ENCODE measurements at places on chromosomes 5 and 9.
A peak's percentile ranks its signal among the peaks of the same experiment; 100 is the strongest.

DNA sequence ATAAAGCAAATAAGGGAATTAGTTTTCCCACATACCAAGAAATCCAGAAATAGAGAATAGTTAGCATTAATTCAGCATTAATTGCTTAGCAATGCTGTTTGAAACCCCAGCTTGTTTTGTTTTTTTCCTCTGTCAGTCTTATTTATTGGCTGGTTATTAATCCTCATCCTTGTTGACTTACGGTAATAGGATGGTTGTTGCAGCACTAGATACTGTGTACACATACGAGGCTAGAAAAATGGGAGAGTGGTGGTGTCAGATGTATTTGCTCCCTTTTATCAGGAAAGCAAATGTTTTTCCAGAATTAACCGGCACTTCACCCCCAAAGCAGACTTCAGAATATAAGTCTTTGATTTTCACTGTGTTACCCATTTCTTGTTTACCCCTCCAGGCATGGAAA, 60.4 kb downstream of the ERBIN start:
- DNase-seq = peak; percentile 32

DNA sequence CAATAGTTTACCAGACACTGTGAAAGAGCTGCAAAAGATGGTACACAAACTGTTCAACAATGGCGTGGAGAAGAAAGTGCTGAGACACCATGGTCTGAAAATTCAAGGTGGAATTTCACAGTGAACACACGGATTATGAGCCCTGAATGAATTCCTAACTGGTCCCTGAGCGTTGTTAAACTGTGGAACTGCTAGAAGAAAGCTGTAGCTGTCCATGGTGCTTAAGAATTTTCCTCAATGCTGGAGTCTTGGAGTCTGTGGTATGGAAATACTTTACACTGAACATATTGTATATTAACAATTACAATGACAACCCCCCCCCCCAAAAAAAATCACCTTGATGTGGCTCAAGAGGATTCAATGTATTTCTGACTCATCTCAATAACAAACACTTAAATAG, 68.5 kb downstream of the SLC24A2 start:
- no peak for DNase-seq

GRCh38 chr5:5271786-5272321, 131.7 kb downstream of the ADAMTS16 start:
- DNase-seq = no peak

DNA sequence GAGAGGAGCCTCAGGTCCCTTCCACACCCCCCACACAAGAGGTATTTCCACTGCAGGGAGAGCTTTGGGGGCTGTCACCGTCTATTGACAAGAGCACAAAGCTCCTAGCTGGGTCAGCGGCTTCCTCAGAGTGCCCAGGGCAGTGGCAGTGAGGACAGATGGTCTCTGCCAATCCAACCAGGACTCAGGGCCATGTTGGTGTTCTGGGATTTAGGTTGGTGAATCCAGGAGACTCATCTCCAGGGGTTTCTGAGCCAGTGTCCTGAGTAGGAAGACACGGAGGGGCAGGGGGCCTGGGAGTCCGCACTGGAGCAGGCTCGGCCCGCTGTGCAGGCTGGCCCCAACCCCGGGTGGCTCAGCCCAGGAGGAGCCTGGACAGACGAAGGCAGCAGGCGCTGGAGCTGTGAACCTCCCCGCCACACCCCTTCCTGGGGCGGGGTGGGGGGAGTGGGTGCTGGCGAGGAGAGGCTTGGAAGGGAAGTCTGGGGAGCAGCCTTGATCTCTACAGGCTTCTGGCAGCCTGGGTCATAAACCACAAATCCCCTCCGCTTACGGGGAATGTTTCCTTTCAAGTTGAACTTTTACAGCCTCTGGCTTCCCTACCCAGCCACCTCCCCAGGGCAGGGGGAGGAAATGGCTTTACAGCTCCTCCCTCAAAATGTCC, 19.6 kb downstream of the CRB2 start:
- DNase-seq = no peak

DNA sequence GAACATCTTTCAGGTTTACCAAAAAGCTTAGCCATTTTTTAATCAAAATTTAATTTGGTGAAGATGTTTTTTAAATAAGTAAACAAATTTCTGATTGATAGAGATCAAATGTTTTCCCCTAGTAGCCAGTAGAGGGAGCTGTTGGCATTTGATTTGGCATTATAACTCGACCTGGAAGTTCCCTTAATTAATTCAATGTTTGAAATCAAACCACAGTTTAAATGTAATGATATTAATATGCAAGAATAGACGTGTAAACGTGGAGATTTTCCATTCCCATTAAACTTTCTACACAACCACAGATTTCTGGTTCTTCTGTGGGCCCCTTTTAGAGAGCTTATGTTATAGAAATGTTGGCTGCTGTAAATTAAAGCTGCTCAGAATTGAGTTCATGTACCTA, 148.1 kb upstream of the MPDZ start:
- DNase-seq = peak; percentile 65

DNA sequence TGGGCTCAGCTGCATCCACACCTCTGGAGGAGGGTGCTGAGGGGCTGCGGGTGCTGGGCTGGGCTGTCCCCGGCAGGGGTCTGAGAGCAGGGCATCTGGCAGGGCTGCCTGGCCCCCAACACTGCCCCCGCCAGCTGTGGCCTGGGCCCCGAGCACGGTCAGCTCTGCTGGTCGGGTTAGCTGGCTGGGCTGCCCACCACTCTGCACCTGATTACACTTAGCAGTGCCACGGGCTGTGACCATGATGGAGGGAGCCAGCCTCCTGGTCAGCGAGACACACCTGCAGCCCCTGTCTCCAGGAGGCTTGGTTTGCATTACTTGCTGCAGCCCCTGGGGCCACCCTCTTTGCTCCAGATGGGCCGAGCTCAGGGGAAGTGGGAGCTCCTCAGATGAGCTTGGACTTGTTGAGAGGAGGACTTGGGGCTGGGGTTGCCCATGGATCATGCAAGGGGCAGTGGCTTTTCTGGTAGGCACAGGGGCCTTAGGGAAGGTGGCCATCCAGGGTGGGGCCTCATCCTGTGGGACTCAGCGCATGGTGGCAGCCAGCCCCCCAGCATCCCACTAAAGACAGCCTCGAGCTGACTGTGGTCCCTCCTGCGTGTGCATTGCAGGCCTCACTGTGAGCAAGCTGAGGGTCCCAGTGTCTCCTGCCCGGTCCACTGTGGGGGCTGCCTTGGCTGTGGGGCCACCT, 132.0 kb upstream of the FAM120A start:
- DNase-seq = no peak

DNA sequence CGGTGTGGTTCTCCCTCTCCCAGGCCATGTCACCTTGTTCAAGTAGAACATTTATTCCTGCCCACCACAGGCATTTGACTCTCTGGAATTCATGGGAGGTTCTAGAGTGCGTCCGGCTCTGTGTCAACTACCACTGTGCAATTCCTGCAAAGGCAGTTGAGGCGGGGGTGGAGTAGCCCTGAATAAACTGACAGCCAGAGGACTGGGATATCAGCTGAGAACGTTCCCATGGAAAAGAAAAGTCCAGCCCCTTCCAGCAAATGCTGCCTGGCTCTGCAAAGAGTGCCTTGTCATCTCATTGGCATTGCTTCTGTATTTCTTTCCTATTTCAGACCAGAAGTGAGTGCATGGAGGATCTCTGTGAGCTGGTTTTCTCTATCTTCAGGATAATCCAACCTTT, 18.9 kb upstream of the MEGF9 start:
- DNase-seq = no peak

DNA sequence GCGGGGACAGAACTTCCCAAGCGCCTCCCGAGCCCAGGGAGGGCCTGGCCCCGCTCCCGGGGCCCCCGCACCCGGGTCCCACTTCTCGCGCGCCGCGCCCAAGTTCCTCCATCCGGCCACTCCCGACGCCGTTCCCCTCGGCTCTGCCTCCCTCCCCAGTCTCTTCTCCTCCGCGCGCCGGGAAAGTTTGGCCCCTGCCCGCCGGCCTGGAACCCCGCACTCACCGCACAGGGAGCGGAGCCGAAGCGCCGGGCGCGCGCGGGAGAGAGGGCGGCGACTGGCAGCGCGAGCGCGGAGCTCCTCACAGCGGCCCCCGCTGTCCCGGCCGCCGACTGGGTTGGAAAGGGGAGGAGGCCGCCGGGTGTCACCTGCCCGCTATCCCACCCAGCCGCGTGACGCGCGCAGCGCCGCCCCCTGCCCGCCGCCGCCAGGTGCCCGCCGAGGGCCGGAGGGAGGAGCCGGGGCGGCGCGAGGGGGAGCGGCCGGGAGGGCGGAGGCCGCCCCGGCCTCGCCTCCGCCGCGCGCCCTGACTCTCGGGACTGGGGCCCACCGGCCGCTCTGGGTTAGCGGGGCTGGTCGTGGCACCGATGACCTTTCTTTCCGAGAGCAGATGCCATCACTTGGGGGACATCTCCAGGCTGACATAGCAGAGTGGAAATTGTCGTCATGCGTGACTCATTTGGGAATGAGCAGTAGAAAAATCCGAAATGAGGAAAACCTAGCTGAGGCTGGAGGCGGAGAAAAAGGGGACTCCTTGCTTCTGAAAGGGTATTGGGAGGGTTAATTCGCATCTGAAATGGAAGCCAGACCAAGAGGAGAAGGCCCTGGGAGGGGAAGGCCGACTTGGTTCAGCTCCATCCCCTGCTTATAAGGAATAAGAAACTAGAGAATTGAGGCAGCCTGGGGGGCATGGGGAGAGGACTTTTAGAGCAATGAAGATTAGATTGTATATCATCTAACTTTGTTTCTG, at the start of gene ELOVL7:
Gene ELOVL7, minus strand, starts transcription at position 334 of the 970 bp plus-strand sequence. CDS start 56,872 bp downstream, outside the sequence.
- peak; percentile 90 for DNase-seq

DNA sequence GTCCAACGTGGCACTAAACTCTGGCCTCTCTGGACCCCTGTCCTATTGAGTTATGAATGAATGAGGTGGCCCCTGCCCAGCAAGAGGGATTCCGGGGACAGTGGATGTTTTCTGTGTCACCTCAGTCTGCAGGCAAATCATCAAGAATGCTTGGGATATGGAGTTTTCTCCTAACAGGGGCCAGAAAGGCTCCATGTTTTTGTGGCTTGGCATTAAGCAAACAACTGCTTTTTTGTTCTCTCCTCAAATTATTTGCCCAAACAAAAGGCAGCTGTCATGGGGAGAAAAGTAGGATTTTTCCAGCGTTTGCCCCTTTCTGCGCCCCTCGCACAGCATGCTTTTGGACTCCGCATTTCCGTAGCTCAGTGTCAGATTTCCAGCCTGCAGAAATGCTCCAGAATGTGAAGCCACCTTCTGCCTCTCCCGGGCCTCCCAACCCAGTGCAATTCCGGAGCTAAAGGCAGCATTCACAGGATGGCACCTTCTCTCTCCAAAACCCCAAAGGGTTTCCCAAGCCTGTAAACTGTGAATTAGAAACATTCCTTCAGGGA, 553.3 kb downstream of the CCDC171 start:
- DNase-seq = no peak

DNA sequence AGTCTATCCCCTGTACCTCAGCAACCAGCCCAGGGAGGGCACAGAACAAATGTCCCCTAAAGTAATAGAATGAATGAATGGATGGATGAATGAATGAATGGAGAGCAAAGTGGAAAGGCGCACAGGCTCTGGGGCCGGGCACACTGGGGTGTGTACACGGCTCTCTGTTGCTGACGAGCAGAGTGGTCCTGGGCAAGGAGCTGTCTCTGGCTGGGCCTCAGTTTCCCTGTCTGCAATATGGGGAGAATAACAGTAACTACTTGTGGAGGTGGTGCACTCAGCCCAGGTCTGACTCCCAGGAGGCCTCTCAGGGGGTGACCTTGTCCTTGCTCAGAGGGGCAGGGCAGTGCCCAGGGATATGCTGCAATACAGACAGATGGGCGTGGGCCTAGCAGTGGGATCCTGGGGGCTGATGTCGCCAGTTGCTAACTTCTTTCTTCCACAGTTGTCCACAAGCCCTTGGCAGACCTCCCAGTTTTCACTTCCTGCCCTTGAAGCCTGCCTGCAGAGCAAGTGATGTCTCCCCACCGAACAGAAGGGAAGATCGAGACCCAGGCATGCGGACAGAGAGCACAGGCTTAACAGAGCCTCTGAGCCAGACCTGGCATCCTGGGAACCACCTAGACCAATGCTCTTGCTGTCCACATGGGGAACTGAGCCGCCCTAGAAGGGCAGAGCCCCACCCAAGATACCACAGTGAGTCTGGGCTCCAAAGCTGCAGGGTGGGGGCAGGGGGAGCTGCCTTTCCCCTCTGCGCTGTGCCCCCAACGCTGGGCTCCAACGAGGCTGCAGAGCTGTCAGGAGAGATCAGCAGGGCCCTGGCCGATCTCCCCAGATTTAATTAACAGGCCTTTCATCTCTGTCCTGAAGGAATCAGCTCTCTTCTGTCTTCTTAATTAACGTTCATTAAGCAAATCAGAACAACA, 13.6 kb upstream of the LAMC3 start:
- DNase-seq = no peak

GRCh38 chr9:27771803-27772545, 198.7 kb upstream of the C9orf72 start:
- peak; percentile 6 for DNase-seq

DNA sequence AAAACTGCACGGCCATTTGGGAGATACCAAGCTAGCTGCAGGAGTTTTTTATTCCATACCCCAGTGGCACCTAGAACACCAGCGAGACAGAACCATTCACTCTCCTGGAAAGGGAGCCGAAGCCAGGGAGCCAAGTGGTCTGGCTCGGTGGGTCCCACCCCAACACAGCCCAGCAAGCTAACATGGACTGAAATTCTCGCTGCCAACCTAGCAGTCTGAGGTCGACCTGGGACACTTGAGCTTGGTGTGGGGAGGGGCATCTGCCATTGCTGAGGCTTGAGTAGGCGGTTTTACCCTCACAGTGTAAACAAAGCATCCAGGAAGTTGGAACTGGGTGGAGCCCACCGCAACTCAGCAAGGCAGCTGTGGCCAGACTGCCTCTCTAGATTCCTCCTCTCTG, 108.9 kb upstream of the CHD1 start:
- no peak for DNase-seq

DNA sequence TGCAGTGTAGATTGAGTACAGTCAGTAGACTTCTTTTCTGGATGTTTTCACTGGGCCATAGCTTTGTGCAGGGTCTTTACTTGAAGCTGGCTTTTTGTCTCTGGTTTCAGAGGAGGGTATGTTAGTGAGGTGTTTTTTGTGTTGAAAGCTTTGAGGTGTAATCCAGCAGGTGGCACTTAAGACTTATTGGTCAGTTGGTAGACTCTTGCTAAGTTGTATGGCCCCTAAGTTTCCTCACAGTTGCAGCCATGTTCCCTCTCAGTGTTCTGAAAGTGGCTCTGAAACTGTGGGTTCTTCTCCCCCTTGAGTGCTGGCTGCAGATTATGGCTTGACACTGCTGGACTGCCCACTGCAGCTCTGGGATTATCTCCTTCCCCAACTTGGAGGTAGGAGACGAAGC, 55.7 kb upstream of the SLC44A1 start:
- DNase-seq = no peak

- DNase-seq = no peak
Observed at GRCh38 chr5:66039296-66039695, 104.8 kb upstream of the SREK1 start.

DNA sequence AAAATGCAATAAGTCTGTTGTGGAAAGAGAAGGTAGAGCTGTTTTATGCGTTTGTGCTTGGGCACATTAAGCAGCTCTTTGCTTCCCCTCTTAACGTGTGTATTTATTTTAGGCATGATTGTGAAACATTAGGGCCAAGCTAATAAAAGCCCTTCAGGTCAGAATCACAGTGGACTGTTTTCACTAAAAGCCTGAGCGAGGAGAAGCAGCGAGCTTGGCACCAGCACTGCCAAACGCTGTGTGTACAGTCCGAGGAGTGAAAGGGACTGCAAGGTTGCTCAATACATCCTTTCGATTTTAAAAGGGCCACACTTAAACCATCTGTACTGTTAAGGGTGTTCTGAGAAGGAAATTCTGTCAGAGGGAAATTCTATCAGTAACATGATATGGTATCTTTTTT, 107.2 kb upstream of the CKMT2 start:
- DNase-seq = peak; percentile 15
